WTC11 (cell line): ENCODE measurements at places on chromosomes 6 and 20.

GRCh38 chr20:46111028-46111835 is 6.9 kb upstream of the CD40 start:
- DNase-seq: no peak

GRCh38 chr6:69813508-69813907 is 16.7 kb upstream of the LMBRD1 start:
- no peak for DNase-seq

DNA sequence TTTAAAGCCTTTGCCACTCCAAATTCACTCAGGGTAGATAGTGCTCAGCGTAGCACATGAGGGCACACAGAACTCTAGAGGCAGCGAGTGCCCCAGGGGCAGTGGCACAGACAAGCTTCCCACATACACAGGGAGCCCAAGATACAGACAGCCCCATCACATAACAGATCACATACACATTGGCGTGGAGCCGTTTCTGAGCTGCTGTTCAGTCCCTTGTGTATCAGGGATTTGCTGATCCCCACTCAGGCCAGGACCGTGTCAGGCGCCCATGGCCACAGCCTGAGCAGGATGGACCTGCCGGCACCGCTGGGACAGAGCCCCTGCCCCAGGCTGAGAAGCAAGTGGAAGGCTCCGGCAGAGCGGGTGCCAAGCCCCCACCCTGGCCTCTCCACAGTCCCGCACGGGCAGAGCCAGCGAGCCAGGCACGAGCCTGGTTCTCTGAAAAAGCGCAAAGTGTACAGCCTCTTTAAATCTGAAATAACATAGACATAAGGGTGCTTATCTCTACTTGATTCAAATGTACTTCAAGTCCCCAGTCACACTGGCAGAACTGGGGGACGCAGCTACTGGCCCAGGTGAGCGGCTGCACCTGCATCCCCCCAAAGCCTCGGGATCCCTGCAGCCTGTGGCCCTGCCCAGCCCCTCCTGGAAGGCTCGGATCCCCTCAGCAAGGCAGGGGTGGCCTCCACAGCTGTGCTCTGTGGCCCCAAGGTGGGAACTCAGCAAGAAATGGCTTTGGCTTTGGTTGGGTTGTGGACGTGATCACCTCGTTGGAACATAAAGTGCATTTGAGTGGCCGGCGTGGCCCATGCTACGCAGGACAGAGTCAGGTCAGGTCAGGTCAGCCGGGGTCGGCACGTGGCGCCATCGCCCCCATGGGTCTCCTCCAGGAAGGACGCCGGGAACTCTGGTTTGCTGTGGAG is 231.3 kb downstream of the ERMARD start:
- no peak for DNase-seq

- DNase-seq: peak; percentile 41
These were observed 2.4 kb upstream of the KCNK5 start for GRCh38 chr6:39231521-39232243.

- no peak for DNase-seq
These were observed 89.5 kb upstream of the CCDC167 start for GRCh38 chr6:37589198-37589597.
